Left ventricle myocardium inferior (tissue), 1 donor: ENCODE measurements at places on chromosomes 12 and 14. TPM values are rescaled to one million over a fixed set of nuclear protein-coding genes. Genes with fewer than 3 reads are reported as not detected.

Gene CPNE6
- total RNA-seq: not detected

Gene KRT74
- 0.14 TPM for total RNA-seq

Gene GPR132
- 1.0 TPM for total RNA-seq

DNA sequence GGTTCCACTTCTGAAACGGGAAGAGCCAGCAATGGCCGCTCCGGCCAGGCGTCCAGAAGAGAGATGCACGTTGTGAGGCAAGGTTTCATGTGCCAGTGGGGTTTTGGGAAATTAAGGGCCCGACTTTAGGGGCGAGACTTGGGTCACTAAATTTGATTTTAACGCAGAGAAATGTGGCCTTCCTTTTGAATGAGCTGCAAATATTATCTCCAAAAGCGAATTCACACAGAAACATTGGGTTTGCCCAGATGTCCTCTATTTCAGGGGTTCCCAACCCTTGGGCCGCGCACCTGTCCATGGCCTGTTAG lies 2.3 kb upstream of the RNASE4 start:
- H3K4me1 ChIP-seq: peaks cover 62% of the 10 kb centered on the region
- H3K27me3 ChIP-seq: no peaks in the 10 kb centered on the region
- H3K4me3 ChIP-seq: peak overlapping the region; percentile 87
- H3K36me3 ChIP-seq: no peaks in the 10 kb centered on the region
- peak overlapping the region; percentile 100 for H3K27ac ChIP-seq

Gene DGKA
- 6.5 TPM for total RNA-seq

Gene CCDC38
- 0.22 TPM for total RNA-seq

GRCh38 chr14:24075485-24076301 lies 4.3 kb downstream of the CPNE6 start:
- no peaks in the 10 kb centered on the region for H3K36me3 ChIP-seq
- DNase-seq: no peak
- H3K27ac ChIP-seq: no peak overlapping the region
- peaks cover 54% of the 10 kb centered on the region for H3K27me3 ChIP-seq
- peaks cover 4% of the 10 kb centered on the region for H3K4me1 ChIP-seq

Gene TSPAN19
- total RNA-seq: 0.33 TPM

Gene RNU6-8
- not detected for total RNA-seq

DNA sequence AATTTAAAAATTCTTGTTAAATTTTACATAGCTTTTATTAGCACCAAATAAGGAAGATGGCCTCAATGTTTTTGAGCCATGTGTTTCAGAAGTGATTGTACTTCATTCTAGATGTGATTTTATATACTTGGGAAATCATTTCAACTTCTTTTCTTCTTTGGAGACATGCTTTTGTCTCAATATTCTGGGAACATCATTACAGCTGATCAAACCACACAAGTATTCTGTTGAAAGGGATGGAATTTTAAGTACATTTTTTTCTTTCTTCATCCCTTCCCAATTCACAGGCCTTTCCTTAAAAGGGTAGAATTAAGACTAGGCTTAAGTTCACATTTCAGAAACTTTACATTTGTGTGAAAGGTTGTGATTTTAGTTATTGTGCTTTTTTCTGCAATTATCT lies 66.4 kb downstream of the PAPOLA start:
- no peaks in the 10 kb centered on the region for H3K27me3 ChIP-seq
- peaks cover 50% of the 10 kb centered on the region for H3K36me3 ChIP-seq
- no peak overlapping the region for H3K4me3 ChIP-seq
- no peaks in the 10 kb centered on the region for H3K4me1 ChIP-seq
- DNase-seq: no peak

DNA sequence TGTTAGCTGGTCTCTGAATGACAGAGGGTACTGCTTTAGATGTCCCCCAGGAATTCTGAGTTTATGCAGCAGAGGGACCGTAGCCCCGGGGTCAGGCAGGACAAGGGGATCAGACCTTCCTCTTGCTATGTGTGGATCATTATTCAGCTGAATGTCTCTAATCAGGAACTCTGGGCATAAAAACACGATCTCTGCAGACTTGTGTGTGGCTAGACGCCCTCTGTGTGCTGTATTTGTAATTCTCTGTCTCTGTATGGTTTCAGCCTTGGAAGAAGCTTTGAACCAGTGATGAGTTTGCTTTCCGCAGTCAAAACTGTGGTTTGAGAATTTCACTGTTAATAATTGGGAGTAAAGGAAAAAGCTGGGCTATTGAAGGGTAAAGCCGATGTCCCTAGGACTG lies 125.3 kb downstream of the ETV6 start:
- no peak overlapping the region for H3K27ac ChIP-seq
- H3K4me3 ChIP-seq: no peak overlapping the region
- H3K27me3 ChIP-seq: no peaks in the 10 kb centered on the region
- DNase-seq: no peak
- peaks cover 56% of the 10 kb centered on the region for H3K4me1 ChIP-seq
- H3K36me3 ChIP-seq: no peaks in the 10 kb centered on the region

Gene RND1
- 0.47 TPM for total RNA-seq

Gene STK38L
- 75.4 TPM for total RNA-seq

GRCh38 chr12:91575630-91576029 lies 393.0 kb upstream of the DCN start:
- H3K4me3 ChIP-seq: no peak overlapping the region
- no peaks in the 10 kb centered on the region for H3K36me3 ChIP-seq
- H3K4me1 ChIP-seq: peaks cover 13% of the 10 kb centered on the region
- no peak for DNase-seq
- H3K27ac ChIP-seq: no peak overlapping the region
- no peaks in the 10 kb centered on the region for H3K27me3 ChIP-seq

- H3K27me3 ChIP-seq: no peaks in the 10 kb centered on the region
- no peak overlapping the region for H3K27ac ChIP-seq
- H3K4me1 ChIP-seq: no peaks in the 10 kb centered on the region
- H3K4me3 ChIP-seq: no peak overlapping the region
- DNase-seq: no peak
Observed at GRCh38 chr14:79411403-79412174, 799.7 kb downstream of the DIO2 start.

DNA sequence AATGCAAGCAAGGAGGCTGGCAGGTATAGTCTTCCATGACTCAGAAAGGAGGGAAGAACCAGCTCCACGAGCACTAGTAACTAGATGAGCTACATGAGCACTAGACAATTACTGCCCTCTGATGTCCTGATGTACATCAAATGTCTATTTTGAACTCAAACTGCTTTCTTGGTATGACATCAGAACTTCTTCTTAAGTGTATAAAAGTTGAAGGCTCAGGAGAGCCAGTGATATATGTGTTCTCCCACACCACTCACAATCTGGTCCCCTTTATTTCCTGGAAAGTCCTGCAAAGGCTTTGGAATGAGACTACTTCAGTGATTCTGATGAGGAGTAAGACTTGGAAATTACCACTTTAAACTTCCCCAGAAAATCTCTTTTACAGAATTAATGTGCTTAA lies 18.5 kb upstream of the DHRS7 start:
- no peak for DNase-seq
- peaks cover 7% of the 10 kb centered on the region for H3K4me1 ChIP-seq
- H3K27ac ChIP-seq: peak overlapping the region; percentile 59
- H3K4me3 ChIP-seq: peak overlapping the region; percentile 65

- peaks cover 4% of the 10 kb centered on the region for H3K4me1 ChIP-seq
- DNase-seq: no peak
- no peaks in the 10 kb centered on the region for H3K36me3 ChIP-seq
- no peak overlapping the region for H3K4me3 ChIP-seq
- peaks cover 6% of the 10 kb centered on the region for H3K27me3 ChIP-seq
Observed at GRCh38 chr12:13233830-13234641, 37.5 kb downstream of the EMP1 start.

Gene ZNF891
- total RNA-seq: 1.1 TPM

Gene TRIP11
- 49.7 TPM for total RNA-seq

Gene RNF10
- 274 TPM for total RNA-seq
